Hematopoietic multipotent progenitor cell treated with erythropoietin and hydrocortisone succinate and interleukin-3 and kit ligand, for 8 days (in vitro differentiated cells): ENCODE measurements at places on chromosomes 5 and 9.

DNA sequence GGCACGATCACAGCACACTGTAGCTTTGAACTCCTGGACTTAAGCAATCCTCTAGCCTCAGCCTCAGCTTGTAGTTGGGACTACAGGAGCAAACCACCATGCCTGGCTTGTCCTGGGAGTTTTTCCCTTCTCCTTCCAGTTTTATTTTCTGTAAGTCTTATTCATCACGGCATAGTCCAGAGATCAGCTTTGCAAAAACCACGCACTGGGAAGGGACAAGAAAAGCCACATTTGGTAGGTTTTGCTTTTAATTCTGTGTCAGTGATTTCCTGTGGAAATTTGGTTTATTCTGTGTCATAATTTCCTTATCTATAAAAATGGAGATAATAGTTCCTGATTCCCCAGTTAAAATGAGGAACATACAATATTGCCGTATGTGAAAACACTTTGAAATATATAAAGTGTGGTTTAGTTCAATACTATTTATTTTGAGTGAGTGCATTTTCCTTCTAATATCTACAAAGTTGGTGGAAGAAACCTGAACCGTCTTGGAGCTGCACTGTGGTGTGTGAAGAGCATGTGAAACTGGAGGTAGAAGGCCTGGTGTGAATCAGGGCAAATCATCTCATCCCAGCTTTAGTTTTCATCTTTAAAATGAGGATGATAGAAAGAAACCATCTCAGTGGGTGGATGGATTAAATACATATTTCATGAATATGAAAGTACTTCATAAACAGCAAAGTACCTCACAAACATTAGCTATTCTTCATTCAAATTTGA lies 92.8 kb upstream of the ELL2 start:
- DNase-seq = no peak

DNA sequence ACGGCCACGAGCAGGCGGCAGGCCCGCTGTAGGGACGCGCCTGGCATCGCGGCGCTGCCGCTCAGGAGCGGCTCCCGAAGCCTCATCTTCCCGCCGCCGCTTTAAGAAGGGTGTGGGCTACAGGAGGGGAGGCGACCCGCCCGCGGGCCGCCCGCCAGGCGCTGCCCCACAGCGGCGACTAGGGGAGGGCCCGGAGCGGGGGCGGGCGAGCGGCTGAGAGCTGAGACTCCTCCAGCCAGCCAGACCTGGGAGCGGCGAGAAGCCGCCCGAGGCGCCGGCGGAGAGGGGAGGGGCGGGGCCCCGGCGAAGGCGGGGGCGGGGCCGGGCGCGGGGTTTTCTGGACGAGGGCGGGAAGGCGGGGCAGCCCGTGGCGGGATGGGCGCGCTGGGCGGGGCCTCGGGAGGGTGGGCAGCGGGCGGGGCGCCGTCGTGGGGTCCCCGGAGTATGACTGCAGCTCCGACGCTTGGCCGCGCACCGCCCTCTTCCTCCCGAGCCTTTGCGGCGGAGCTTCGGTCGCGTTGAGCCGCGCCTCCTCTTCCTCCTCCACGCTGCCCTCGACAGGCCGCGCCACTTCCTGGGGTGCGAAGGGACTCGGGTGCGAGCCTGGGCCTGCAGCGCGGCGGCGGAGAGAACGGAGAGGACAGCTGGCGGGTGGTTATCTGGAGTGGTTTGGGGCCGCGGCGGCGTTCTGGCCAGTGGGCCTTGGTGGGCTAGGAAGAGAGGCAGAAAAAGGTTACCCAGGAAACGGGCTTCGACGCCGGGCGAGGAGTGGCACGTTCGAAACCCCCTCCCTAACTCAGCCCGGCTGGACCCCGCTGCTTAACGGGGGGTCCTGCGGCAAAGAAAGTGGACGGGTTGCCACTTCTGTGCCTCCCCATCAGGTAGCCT lies at the start of gene B4GALT1:
Gene B4GALT1 (minus strand): TSS at position 253 of the 888 bp plus-strand sequence. CDS start 167 bp downstream, at position 86.
- peak; percentile 94 for DNase-seq

DNA sequence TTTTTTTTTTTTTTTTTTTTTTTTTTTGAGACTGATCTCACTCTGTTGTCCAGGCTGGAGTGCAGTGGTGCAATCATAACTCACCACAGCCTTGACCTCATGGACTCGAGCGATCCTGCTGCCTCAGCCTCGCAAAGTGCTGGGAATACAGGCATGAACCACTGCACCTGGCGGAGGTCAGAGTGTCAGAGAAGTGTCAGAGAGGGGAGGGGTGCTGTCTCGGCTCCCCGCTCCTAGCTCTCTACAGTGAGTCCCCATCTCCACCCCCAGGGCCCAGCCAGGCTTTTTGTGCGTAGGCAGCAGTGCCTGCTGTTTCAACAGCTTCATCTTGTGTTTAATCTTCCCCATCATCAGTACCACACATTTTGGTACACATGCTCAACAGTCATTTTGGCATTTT lies 38.3 kb downstream of the SAR1B start:
- DNase-seq = no peak

DNA sequence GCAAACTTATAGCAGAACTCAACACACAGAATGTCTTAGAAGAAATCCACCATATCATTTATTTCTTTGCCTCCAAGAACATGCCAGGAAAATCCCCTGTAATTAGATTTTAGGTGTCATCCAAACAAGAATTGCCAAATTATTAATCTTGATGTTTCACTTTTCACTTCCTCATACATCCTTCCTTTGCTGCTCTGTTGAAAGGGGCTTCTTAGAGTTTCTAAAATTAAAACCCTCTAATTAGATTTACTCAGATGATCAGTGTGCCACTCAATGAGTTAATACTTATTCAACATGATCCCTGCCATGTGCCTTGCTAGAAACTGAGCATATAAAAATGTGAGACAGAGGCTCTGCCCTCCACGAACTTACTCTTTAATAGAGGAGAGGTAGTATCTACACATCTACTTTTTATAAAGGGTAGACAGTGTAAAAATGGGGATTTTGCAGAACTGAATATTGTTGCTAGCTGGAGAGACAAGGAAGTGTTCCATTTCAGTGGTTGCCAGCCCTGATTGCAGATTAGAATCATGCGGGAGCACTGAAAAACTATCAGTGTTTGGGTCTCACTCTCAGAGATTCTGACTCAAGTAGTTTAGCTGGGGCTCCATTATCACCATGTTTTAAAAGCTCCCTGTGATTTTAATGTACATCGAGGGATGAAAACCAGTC lies 498.4 kb downstream of the TLE4 start:
- DNase-seq = no peak
